OCI-M1 (cell line): ENCODE measurements at places on chromosomes 13 and 19.

GRCh38 chr13:106681536-106681935, 113.6 kb upstream of the ARGLU1 start:
- DNase-seq = no peak

DNA sequence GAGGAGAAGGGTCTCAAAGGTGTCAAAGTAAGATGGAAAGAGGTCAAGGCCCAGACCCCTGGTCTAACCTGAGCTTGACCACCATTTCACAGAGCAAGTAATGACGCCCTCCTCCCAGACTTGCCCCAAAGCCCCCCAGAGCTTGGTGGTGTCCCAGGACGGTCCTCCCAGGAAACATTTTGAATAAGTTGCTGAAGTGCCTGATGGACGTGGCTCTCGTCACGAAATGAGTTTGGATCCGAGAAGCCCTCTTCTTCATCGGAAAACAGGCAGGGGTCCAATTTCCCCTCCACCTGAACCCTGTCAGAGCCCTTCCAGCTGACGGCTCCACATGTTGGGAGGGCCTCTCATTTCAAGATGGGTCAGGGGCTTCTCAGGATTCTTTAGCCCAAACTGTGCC, 54.5 kb upstream of the TPM4 start:
- DNase-seq = no peak

DNA sequence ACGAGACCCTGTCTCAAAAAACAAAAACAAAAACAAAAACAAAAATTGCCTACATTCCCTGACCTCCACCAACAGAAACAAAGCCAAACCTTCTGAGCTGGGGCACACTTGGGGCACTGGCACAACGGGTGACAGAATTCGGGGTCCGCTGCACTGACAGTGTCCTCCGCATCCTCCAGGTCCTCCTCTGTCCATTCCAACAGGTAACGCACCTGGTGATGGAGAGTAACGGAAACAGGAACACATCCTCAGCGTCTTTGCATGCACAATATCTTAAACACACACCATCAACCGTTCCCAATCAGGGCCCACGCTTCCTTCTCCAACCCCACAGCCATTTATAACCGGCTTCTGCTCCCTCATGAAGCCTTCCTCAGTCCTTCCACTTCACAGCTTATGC, 34.6 kb downstream of the PDCD5 start:
- DNase-seq = no peak

DNA sequence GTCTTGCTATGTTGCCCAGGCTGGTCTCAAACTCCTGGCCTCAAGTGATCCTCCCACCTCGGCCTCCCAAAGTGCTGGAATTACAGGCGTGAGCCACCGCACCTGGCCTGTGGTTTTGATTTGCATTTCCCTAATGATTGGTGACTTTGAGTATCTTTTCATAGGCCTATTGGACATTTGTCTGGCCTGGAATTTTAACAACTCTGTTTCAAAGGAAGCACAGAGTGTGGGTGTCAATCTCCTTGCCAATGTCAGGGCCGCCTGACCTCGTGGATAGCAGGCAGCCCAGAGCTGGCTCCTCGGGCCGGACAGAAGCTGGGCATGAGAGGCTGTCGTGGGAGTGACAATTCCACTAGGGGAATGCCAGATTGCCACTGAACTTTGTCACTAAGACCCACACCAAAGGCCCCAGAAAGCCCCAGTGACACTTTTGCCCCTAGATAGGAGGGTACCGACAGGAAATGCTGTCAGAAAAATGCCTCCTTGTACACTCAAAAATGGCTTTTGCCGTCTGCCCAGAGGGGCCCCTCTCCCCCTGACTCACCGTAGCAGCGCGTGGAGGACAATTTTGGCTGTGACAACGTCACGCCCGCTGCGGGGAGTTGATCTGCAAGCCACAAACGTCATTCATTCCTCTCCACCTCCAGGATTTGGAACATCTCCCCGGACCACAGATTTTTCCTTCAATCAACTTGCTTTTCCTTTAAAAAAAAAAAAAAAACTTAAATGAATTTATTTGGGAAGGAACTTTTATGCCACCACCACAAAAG, 11.7 kb upstream of the ADGRE5 start:
- DNase-seq = no peak

DNA sequence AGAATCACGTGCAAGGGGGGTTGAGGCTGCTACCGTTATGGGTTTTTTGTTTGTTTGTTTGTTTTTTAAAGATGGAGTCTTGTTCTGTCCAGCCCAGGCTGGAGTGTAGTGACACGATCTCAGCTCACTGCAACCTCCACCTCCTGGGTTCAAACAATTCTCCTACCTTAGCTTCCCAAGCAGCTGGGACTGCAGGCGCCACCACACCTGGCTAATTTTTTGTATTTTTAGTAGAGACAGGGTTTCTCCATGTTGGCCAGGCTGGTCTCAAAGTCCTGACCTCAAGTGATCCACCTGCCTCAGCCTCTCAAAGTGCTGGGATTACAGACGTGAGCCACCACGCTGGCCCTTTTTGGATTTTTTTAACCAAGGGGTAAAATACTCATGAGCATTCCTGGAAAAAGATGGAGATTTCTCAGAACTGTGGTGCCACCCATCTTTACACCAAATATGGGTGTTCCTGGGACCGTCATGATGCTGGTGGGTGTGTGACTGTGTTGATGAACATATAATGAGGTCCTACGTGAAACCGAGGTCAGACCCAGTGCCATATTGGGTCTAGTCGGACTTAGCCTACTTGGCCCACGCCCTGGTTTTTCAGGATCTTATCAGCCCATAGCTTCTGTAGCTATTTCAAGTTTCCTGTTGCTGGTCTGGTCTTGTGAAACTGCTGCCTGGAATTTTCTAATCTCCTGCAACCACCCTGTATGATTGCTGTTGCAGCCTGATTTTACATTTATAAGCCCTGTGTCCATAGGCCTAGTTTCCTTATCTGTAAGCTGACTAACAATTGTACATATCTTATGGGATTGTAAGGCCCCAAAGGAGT, 6.2 kb downstream of the PPP1R15A start:
- DNase-seq = peak; percentile 100

GRCh38 chr13:36528105-36528504, 95.8 kb downstream of the CCNA1 start:
- DNase-seq = no peak

DNA sequence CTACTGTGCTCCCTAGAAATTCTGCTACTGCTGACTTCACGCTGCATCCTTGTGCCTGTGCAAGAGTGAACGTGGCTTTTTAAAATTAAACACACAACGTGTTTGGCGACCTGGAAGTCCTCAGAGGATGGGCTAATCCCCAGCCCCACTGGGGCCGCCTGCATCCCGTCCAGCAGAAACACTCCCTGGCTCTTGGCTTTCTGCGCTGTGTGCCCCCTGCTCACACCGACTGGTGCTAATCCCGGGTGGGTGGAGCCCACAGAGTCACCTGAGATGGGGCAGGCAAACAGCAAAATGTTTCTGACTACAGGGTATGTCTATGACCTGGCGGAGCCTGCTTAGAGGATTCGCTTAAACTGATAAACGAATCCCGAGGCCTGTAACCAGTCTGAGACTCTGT, 15.1 kb downstream of the CAPS start:
- DNase-seq = no peak

DNA sequence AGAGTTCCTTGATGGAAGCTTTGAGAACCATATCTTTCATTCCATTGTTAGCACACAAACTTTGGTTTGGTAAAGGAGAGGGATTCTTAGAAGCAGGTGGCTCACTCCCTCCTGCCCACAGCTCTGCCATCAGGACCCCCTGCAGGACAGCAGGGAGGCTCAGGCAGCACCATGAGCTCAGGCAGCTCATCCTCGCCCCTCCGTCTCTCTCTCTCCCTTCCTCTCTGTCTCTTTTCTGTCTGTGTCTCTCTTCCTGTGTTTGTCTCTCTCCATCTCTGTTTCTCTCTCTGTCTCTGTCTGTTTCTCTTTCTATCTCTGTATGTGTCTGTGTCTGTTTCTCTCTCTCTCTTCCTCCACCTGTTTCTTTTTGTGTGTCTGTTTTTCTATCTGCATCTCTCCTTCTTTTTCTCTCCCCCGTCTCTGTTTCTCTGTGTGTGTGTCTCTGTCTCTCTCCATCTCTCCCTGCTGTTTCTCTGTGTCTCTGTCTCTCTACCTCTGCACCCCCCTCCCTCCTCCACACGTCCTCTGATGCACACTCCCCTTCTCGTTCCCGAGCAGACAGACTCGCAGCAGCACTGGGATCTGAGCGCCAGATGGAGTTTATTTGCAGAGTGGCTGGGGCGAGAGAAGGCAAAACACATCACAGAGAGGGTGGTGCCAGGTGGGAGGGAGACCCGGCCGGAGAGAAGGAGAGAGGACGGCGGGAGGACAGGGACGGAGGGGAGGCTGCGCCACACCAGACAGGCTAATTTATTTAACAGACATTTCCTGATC, 8.7 kb downstream of the SBK2 start:
- no peak for DNase-seq

GRCh38 chr19:12913011-12913561, 6.0 kb downstream of the SYCE2 start:
- DNase-seq = no peak

DNA sequence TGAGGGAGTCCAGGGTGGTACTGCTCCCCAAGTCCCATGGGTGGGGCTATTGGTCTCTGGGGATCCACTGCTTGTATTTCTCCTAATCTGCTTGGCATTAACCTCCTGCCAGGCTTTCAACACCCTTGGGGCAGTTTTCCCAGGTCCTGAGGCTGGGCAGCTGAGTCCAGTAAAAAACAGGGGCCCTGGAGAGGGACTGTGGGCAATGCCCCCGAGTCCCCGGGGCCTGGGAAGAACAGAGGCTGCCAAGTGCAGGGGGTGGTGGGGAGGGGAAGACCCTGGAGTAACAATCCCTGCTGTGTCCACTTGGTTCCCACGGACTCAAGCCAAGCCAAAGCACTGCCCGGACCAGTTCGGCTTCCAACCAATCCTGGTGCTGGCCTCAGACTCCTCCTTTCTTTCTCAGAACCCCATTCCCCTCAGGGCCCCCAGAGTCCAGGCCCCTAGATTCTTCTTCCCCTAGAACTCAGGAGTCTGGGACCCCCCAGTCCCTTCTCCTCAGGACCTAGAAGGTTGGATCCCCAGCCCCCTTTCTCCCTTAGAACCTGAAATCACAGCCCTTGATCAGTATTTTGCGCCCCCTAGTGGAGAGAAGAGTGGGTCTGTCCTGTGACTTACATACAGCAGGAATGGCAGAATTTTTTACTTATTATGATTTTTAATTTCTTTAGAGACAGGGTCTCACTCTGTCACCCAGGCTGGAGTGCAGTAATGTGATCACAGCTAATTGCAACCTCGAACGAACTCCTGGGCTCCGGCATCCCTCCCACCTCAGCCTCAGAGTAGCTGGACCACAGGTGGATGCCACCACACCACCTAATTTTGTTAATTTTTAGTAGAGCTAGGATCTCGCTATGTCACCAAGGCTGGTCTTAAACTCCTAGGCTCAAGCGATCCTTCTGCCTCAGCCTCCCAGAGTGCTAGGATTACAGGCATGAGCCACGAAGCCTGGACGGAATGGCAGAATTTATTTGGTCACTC, 3.7 kb upstream of the CLPTM1 start:
- peak; percentile 89 for DNase-seq

DNA sequence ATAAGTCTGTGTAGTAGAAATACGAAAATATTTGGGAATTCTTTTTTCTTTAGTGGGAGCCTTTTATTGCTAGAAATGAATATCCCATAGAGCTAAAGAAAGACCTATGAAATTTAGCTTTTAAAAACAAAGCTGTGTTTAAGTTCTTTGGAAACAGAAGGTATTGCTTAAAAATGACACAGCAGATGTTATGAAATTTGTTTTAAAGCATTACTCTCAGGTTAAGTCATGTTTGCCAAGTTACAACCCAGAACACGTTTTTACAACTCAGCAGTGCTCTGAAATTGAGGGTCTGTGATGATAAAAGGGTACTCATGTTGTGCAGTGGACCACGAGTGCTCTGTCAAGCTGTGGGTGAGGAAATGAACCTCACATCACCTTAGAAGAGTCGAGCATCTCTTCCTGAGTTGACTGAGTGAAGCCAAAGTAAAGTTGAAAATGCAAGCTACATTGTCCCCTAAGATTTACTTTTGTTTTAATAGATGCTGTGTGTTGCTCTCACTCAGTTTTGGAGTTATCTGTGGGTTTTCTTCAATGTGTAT, 161.1 kb downstream of the SHISA2 start:
- DNase-seq = no peak

- peak; percentile 56 for DNase-seq
Observed at GRCh38 chr13:39273953-39274738, 235.9 kb downstream of the NHLRC3 start.

GRCh38 chr19:58368561-58369360, 6.2 kb upstream of the ZNF497 start:
- no peak for DNase-seq

GRCh38 chr13:99282264-99283231, 24.4 kb upstream of the GPR18 start:
- no peak for DNase-seq

DNA sequence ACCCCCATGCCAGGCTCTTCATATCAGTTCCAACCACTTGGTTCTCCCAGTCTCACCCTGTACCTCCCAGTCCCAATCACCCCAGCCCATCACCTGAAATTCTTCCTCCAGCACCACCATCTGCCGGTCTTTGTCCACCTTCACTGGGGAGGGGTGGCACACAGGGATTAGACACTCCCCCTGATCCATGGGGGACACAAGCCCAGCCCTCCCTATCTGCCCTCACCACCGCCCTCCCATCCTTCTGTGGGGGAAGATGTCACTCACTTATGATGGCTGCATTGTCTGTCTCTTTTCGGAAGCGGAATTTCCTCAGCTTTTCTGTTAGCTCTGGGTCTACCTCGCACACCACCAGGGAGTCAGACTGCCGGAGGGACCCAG, 685 bp downstream of the GMFG start:
- DNase-seq = peak; percentile 64

GRCh38 chr19:39192846-39193245, 3.9 kb upstream of the NCCRP1 start:
- no peak for DNase-seq

DNA sequence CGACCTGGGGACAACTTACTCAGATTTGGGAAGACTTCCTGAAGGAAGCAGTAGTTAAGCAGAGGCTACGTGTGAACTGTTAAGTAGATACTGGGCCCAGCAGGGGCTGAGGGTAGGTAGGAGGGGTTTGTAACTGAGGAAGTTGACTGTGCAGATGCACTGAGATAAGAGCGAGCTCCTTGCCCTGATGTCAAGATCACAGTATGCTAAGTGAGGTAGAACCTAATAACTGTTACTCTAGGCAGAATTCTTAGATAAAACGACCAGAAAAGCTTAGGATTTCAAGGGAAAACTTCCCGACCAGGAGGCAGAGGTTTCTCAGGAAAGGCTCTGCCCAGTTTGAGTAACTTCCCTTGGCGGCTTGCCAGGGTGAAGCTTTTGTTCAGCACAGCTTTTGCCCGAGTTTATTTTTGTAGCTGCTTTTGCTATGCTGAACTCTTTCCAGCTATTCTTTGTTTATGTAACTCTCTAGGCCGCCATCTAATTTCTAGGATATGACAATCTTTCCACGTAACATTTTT, 632.1 kb downstream of the DIAPH3 start:
- DNase-seq = peak; percentile 91
